ENCODE measurements at places on chromosomes 3 and 15.

- no peak for DNase-seq
Observed at GRCh38 chr15:70113304-70113700, 15.6 kb upstream of the TLE3 start.

DNA sequence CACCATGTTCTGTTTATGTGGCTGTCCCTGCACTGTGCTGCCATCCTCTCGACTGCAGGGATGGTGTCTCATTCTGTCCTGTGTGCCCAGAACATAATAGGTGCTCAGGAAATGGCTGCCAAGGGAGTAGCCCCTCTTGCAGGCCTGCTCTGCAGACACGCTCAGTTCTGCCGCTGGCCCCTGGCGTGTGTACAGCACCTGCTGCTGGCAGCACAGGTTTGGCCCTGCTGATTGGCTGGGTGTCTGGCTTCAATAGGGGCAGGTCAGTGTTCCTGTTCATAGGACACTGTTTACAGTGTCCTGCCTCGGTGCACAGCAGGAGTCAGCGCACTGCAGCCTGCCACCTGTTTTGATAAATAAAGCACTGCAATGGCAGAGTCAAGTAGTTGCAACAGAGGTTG lies 146.9 kb downstream of the DNAJB8 start:
- peak; percentile 55 for DNase-seq

DNA sequence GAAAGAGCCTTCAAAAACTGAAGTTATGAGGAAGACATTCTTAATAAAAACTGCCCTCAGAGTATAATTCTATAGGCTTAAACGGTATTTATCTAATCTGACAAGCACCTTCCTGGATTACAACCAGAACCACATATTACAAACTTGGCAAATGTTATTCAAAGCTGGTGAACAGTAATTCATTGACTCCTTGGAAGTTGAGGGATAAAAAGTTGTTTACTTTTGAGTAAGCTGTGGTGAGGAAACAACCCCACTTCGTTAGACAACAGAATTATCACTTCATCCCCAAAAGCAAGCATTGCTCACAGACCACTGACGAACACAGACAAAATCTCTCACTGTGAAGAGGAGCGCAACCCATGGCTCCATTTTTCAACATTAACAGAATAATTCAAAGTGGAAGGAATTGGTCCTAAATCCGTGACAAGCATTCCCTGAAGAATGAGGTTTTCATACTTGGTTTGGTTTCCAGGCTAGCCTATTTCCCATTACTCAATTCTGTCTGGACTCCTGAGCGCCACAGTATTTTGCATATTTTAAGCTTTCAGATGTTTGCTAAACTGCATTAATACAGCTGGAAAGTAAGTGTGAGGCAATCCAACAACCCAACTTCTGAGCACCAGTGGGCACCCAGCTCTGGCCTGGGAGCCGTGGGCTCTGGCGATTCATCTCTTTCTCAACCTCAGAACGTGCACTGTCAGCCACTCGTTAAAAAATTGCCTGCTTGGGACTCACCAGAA lies 32.7 kb downstream of the LRIG1 start:
- no peak for DNase-seq

GRCh38 chr3:178950676-178951075 lies 120.9 kb downstream of the ZMAT3 start:
- DNase-seq = no peak

DNA sequence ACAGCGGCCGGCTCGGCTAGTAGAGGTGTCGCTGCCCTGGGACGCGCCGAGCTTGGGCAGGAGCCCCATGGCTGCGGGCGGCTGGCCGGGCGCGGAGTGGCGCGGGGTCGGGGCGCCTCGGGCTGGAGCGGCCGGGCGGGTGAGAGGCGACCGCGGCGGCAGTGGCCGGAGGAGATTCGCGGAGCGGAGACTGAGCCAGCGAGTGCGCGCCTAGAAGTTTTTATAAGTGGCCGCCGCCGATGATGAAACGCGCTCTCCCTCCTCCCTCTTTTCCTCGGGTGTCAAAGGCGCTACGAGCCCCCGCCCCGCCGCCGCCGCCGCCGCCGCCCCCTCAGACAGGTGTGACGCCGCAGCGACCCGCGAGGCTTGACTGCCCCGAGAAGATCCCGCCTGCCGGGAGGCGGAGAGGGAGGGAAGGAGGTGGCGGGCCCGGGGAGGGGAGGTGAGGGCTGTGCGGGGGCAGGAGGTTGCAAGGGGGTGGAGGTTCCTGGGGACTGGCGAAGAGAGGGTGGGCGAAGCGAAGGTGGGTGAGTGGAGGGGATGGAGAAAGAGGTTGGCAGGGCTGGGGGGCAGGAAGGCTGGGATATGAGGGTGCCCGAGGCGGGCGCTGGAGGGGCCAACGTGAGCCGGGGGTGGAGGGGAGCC lies at the start of gene SLCO2A1:
Gene SLCO2A1, minus strand, starts transcription at position 192 of the 645 bp plus-strand sequence. Its CDS starts 123 bp downstream, at position 69.
- peak; percentile 86 for DNase-seq

DNA sequence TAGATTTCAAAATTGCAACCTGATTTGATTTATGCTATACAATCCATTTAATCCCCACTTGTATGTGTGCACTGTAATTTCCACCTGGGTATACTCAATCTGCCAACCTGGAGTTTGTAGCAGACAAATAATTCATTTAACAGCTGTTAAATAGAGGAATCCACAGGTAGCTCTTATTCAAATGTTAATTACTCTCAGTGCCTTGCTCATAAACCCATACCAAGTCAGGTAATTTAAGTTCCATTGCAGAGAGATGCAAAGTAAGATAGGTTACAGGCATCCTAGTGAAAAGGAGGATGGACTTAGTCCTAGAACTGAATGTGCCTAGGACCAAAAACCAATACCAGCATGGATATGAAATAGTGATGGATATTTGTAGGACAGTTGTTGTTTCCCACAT lies 674.2 kb downstream of the TBL1XR1 start:
- DNase-seq = no peak

All from iPS-NIHi11 (cell line).